ENCODE measurements at places on chromosomes 6 and 20. TPM values are rescaled to one million over a fixed set of nuclear protein-coding genes. Genes with fewer than 3 reads are reported as not detected.

- no peak overlapping the region for H3K4me3 ChIP-seq
- H3K27me3 ChIP-seq = peaks cover 14% of the 10 kb centered on the region
- H3K27ac ChIP-seq = no peak overlapping the region
- DNase-seq = no peak
- H3K36me3 ChIP-seq = no peaks in the 10 kb centered on the region
These were observed 56.1 kb upstream of the STMND1 start for GRCh38 chr6:17045581-17046322.

- peaks cover 5% of the 10 kb centered on the region for H3K27me3 ChIP-seq
- no peak overlapping the region for H3K27ac ChIP-seq
- no peaks in the 10 kb centered on the region for H3K36me3 ChIP-seq
- H3K4me3 ChIP-seq = no peak overlapping the region
These were observed 41.2 kb upstream of the RNF146 start for GRCh38 chr6:127225497-127225896.

DNA sequence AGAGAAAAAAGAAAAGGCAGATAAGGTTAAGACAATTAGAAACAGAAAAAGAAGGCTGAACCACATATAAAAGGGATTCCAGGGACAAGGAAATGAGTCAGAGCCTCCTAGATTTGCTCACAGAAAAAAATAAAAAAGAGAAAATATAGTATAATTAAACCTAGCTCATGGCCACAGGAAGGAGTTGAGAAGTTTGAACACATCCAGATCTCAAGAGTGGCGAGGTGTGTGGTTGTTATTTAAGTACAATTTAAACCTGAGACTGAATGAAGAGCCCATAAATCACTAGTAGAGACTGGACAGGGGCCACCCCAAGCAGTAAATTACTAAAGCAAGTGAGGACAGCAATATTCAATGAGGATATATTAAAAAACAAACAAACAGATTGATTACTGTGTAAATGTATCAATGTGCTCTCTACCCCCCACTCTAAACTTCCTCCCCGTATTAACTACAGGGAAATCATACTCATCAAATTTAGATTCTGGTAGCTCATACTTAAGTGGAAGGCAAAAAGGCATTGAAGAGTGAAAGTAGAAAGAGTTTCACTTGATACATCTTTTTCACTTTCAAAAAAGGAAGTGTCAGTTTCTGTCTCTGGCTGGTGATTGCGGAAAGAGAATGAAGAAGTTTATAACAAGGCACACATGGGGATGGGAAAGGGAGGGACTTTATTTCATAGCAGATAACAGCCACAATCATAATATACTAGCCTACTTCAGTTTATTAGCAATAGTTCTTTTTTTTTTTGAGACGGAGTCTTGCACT, 49.3 kb upstream of the SCAF8 start:
- H3K4me1 ChIP-seq = peaks cover 12% of the 10 kb centered on the region
- no peaks in the 10 kb centered on the region for H3K36me3 ChIP-seq

The NHLRC1 gene
- total RNA-seq = not detected

DNA sequence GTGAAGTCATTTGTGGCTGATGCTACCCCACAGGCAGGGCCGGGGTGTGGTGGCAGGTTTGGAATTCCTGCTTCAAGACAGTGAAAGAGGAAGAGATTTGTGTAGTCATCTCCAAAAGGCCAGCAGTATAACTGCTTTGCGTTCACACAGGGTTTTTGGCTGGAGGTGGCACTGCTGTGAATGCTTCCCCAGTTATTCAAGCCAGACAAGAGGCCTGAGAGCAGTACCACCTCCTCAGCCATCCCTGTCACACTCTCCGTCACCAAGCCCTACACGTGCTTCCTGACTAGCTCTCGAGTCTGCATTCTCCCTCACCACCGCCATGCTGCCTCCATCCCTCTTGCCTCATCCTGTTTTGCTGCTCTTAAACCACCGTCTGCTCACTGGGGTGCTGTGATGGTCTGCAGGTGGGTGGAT, 23.9 kb downstream of the ARMC2 start:
- DNase-seq = no peak
- peaks cover 47% of the 10 kb centered on the region for H3K36me3 ChIP-seq
- H3K4me1 ChIP-seq = peaks cover 62% of the 10 kb centered on the region
- H3K4me3 ChIP-seq = no peak overlapping the region

The SLX4IP gene
- 9.2 TPM for total RNA-seq

- peaks cover 28% of the 10 kb centered on the region for H3K4me1 ChIP-seq
- peak overlapping the region; percentile 82 for H3K4me3 ChIP-seq
- no peaks in the 10 kb centered on the region for H3K27me3 ChIP-seq
- H3K27ac ChIP-seq = peak overlapping the region; percentile 89
- peaks cover 14% of the 10 kb centered on the region for H3K36me3 ChIP-seq
- peak; percentile 44 for DNase-seq
These were observed 504 bp downstream of the VPS16 start for GRCh38 chr20:2840967-2841531.

The PACSIN1 gene
- 1.6 TPM for total RNA-seq

The PLCB4 gene
- not detected for total RNA-seq

DNA sequence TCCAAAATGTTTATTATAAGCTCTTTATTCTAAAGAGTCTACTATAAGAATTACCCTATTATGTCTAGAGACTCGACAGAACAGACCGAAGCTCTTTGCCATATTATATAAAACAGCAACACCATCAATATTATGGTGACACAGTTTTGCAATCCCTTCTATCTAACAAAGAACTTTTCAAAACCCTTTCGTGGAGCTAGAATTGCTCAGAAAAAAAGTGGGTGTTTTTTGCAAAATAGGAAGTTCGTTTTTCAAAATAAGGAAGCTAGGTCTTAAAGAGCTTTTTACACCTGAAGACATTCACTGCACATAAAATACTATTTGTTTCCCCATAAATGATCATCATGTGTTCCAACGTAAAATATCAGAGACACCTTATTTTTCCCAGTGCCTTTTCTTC, 240.0 kb downstream of the FOXC1 start:
- no peak overlapping the region for H3K4me3 ChIP-seq
- H3K27ac ChIP-seq = no peak overlapping the region

The HCRTR2 gene
- not detected for total RNA-seq

DNA sequence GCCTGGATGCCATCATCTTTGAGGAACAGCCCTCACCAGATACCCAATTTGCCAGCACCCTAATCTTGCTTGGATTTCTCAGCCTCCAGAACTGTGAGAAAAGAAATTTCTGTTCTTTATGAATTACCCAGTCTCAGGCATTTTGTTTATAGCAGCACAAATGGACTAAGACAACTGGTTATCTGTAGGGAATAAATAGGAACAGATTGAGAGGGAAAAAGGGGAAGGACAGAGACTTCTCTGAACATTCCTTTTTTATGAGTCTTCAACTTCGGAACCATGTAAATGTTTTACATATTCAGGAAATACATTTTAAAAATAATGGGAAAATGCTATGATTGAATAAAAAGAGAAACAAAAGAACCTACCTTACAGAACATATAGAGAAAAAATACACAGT, 20.9 kb downstream of the KCTD20 start:
- no peak overlapping the region for H3K27ac ChIP-seq
- H3K36me3 ChIP-seq = peaks cover 27% of the 10 kb centered on the region
- peaks cover 9% of the 10 kb centered on the region for H3K4me1 ChIP-seq
- no peak for DNase-seq
- H3K4me3 ChIP-seq = no peak overlapping the region

GRCh38 chr6:144661116-144661806, 376.1 kb downstream of the UTRN start:
- no peaks in the 10 kb centered on the region for H3K27me3 ChIP-seq
- DNase-seq = no peak
- H3K36me3 ChIP-seq = peaks cover 14% of the 10 kb centered on the region
- H3K4me3 ChIP-seq = no peak overlapping the region
- peaks cover 35% of the 10 kb centered on the region for H3K4me1 ChIP-seq

DNA sequence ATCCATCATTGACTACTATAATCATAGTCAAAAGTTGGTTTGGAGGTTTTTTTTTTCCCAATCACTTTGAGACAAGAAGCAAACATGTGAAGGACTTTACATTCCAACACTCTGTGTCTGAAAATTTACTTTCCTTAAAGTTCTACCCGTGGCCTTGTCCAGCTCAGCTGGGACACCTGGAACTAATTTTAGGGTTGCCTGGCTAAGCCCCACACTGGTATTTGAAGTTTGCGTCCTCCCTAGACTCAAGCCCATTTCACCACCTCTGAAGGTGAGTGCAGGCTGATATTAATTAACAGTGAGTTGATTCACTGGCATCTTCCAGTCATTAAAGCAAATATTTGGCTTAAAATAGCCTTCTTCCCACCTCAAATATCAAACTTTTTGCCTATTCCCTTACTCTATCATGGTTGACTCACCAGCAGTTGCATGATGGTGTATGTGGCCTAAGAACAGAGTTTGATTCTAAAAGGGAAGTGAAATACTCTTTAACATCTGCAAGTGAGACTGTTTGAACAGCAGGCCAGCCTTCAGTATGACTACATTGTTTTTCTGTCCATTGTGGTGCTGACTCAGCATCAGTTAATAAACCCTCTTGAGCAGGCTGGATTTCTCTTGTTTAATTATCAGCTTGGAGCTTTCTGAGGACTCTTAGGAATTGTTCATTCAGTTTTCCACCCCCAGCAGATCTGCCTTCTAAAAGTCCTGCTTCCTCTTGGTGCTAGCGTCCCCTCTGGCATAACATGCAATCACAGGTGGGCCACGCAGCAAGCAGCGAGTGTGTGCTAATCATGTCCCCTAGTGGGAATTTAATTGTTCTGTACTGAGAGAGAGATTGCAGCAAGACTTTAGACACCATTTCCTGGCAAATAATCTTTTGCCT, 1.8 kb upstream of the PRDM1 start:
- peaks cover 27% of the 10 kb centered on the region for H3K36me3 ChIP-seq
- no peak overlapping the region for H3K4me3 ChIP-seq
- no peak for DNase-seq
- peaks cover 73% of the 10 kb centered on the region for H3K4me1 ChIP-seq
- peak overlapping the region; percentile 58 for H3K27ac ChIP-seq

DNA sequence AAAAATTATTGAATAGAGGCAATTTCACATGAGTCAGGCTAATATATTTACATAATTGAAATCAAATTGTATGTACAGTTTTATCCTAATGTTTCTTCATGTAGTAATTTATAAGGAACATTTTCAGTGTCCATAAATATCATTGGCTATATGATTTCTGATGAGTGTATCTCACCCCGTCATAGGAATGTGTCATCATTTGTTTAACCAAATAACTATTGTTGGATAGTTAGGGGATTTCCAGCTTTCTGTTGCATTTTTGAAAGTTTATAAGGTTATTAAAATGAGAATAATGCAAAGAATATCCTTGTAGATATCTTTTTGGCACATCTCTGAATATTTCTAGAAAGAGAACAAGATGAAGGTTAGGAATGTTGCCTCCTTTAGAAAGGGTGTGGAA, 39.0 kb downstream of the SYTL3 start:
- no peak for DNase-seq
- no peak overlapping the region for H3K4me3 ChIP-seq
- H3K36me3 ChIP-seq = peaks cover 36% of the 10 kb centered on the region
- H3K4me1 ChIP-seq = peaks cover 51% of the 10 kb centered on the region
- no peaks in the 10 kb centered on the region for H3K27me3 ChIP-seq

DNA sequence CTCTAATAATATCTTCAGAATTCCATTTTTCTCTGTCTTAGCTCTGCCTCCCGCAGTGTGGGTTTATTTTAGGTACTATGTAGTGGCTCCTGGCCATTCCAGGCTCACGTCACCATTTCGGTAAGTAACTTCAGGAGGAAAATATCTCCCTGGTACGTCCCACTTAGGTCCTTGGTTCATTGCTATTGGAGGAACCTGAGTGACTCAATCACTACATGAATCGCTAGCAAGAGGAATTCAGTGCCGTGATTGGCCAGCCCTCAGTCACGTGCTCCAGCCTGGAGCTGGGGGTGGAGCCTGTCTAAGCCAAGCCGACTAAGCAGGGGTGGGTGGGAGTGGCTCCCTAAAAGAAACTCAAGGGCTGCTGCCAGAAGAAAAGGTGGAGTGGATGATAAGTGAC, 67.3 kb upstream of the E2F3 start:
- peaks cover 31% of the 10 kb centered on the region for H3K36me3 ChIP-seq
- no peak for DNase-seq
- no peak overlapping the region for H3K27ac ChIP-seq
- peaks cover 39% of the 10 kb centered on the region for H3K4me1 ChIP-seq

- no peak for DNase-seq
- no peaks in the 10 kb centered on the region for H3K36me3 ChIP-seq
- H3K27ac ChIP-seq = no peak overlapping the region
- peaks cover 8% of the 10 kb centered on the region for H3K4me1 ChIP-seq
These were observed 7.4 kb upstream of the IGF2R start for GRCh38 chr6:159961528-159961927.

The FAM162B gene
- total RNA-seq = not detected

The PACRG gene
- 0.32 TPM for total RNA-seq

The CRISP3 gene
- not detected for total RNA-seq

The NRSN2 gene
- total RNA-seq = 0.87 TPM

DNA sequence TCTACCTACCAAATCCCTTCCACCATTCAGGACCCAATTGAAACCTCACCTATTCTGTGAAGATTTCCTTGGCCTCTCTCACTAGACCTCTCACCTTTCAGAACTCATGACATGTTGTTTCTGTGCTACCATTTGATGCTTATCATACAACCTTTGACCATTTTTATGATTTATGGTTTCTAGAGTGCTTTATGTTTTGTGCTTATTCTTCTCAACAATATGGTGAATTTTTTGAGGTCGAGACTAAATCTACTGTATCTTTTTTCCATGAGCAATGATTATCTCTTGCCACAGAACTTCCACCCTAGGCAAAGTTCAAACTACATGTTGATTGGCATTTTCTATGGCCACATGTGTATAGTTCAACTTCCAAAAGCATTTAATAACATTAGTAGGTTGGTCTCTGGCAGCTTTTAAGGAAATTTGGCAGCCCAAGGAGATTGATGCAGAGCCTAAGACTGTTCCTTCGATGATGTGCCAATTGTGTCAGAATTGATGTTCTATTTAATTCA, 84.9 kb downstream of the OLIG3 start:
- no peak overlapping the region for H3K4me3 ChIP-seq
- H3K4me1 ChIP-seq = peaks cover 1% of the 10 kb centered on the region
- H3K36me3 ChIP-seq = peaks cover 5% of the 10 kb centered on the region

- peaks cover 16% of the 10 kb centered on the region for H3K36me3 ChIP-seq
- no peak overlapping the region for H3K4me3 ChIP-seq
- no peak overlapping the region for H3K27ac ChIP-seq
- peaks cover 5% of the 10 kb centered on the region for H3K4me1 ChIP-seq
These were observed 101.9 kb downstream of the MTHFD1L start for GRCh38 chr6:150967381-150967780.

DNA sequence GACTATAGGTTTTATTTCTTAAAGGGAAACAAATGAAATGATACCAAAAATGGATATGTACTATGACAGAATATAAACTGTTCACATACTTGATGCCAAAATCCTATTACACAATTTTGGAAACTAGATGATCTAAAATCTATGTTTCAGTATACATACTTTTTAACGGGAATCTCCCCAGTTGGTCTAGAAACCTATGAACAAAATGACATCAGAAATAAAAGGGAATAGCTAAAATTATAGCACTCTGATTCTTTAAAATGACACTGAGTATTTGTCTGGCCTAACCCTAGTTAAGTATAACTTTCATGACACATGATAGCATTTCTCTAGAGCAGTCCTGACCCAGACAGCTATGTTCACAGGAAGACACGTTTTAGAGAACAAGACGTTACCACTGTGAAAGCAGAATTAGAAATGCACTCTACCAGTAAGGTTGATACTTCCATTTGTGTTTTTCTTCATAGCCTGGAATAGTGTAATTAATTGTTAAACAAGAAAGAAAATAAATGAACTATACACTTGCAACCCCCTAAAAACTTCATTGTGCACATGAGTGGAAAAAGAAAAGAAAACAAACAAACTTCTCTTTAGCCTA, 3.3 kb downstream of the OSER1 start:
- H3K27ac ChIP-seq = no peak overlapping the region
- no peak overlapping the region for H3K4me3 ChIP-seq
- peaks cover 23% of the 10 kb centered on the region for H3K36me3 ChIP-seq
- no peak for DNase-seq

GRCh38 chr6:31358302-31358701, 1.3 kb upstream of the HLA-B start:
- H3K27ac ChIP-seq = peak overlapping the region; percentile 100
- no peak for DNase-seq
- peaks cover 47% of the 10 kb centered on the region for H3K36me3 ChIP-seq
- H3K4me3 ChIP-seq = peak overlapping the region; percentile 93
